ENCODE measurements at places on chromosomes 3 and 15. TPM values are rescaled to one million over a fixed set of nuclear protein-coding genes. Genes with fewer than 3 reads are reported as not detected.

The SLC6A11 gene
- total RNA-seq = not detected

DNA sequence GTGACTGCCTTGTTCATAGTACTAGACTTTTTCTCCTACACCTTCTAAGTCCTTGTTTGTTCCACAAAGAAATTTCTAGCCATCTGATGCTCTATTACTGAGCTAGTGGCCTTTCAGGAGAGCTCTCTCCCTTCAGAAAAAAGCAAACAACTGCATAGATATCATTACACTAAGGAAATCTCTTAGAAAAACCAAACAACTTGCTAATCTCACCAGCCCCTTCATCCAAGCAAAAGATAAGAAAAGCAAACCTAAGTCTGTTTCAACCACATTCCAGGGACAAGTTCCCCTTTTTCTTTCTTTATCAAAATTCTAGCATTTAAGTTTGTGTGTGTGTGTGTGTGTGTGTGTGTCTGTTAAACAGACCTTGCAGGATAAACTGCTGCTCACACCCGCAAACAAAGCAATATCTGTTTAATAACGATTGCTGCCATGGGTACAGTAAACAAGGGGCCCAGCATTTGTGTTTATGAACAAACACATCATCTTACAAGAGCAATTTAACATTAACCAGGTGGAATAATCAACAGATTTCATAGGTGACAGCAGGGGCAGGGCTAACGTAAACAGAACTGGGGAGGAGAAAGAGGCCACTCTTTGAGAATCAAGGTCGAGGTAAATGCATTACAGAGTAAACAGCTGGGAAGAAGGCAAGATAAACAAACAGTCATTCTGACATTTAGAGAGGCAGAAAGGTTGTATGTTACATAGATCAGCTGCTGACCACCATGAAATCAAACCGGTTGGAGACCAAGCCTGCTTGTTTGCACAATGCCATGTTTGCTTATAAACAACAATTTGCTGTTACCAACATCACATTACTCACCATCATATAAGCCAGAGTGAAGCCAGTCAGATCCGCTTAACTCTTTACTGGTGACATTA, 375.1 kb downstream of the FOXP1 start:
- H3K27me3 ChIP-seq = no peaks in the 10 kb centered on the region
- no peak overlapping the region for H3K4me3 ChIP-seq
- peaks cover 12% of the 10 kb centered on the region for H3K4me1 ChIP-seq
- DNase-seq = no peak
- H3K36me3 ChIP-seq = no peaks in the 10 kb centered on the region

GRCh38 chr15:88479169-88479568, 11.7 kb downstream of the MRPS11 start:
- no peak overlapping the region for H3K27ac ChIP-seq
- no peaks in the 10 kb centered on the region for H3K4me1 ChIP-seq
- H3K36me3 ChIP-seq = peaks cover 34% of the 10 kb centered on the region
- no peak for DNase-seq
- H3K27me3 ChIP-seq = no peaks in the 10 kb centered on the region
- H3K4me3 ChIP-seq = no peak overlapping the region

DNA sequence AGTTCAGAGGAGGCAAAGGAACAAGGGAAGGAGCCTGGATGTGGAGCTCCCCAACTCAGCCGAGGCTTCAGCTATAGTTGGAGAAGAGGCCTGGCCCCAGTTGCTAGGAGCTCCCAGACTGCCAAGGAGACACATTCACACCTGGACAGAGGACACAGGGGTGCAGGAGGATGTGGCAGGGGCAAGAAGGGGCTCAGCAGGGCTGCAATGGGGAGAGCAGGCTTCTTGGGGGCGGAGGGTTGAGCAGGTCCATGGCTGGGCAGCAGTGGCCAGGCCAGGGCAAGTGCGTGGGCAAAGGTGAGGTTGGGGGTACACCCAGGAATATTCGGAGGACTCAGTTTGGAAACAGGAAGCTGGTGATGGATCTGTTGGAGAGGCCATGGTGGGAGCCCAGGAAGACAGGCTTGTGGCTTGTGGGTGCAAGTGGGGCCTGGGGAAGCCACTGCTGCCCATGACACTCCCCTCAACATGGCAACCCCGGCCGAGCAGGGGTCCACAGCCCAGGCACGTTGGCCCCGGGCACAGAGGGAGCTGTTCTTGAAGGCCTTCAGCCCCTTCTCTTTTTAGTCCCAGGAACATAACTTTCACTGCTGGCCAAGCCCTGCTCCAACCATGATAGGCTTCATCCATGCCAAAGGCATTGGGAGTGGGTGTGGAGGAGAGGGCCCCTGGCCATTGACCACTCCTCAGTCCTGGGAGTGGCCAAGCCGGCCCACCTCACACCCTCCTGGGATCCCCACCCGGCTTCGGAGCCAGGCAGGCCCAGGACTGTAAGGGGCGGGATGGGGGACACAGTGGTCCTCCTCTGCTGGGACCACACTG, 33.3 kb downstream of the TSPAN3 start:
- H3K4me3 ChIP-seq = no peak overlapping the region
- H3K27me3 ChIP-seq = no peaks in the 10 kb centered on the region
- H3K4me1 ChIP-seq = no peaks in the 10 kb centered on the region
- no peak overlapping the region for H3K27ac ChIP-seq
- no peak for DNase-seq
- H3K36me3 ChIP-seq = peaks cover 26% of the 10 kb centered on the region

DNA sequence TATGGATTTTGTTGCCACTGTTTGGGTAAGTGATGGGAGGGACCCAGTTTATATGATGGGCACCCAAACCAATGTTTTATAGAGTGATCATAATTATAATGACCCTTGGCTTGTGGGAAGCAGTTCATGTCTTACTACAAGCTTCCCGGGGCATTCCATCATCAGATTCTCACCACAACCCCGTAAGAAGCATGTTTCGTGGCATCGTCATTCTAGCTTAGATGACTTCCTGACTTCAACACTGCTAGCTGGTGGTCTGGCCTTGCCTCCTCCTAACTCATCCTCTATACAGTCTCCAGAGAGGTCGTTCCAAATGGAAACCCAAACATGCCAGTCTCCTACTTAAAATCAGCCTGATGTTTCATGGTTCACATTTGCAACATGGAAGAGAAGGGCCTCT, 226.9 kb downstream of the ADAMTS9 start:
- DNase-seq = no peak
- H3K27ac ChIP-seq = no peak overlapping the region
- H3K27me3 ChIP-seq = peaks cover 7% of the 10 kb centered on the region
- H3K36me3 ChIP-seq = no peaks in the 10 kb centered on the region

- no peak overlapping the region for H3K4me3 ChIP-seq
- no peaks in the 10 kb centered on the region for H3K4me1 ChIP-seq
These were observed 65.5 kb downstream of the MYO1E start for GRCh38 chr15:59307165-59307537.

Measured in T-cell (primary cell).